HT1080 (cell line): ENCODE measurements at places on chromosomes 13 and 19. TPM values are rescaled to one million over a fixed set of nuclear protein-coding genes. Genes with fewer than 3 reads are reported as not detected.

DNA sequence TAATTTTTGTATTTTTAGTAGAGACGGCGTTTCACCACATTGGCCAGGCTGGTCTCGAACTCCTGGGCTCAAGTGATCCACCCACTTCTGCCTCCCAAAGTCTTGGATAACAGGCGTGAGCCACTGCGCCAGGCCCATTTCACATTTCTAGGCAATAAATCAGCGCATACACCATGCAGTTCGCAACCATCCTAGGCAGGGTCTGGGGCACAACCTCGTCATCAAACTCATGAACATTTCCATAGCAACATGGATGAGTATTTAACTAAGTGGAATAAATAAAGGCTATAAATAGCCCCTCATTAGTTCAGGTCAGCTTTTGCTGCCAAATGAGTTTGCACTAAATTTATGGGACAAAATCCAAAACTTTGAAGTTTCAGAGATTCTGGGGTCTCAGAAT, 8.2 kb downstream of the MEIS3 start:
- no peak for DNase-seq

GRCh38 chr19:334296-335071, 10.1 kb downstream of the MIER2 start:
- DNase-seq = no peak

GRCh38 chr19:16571822-16572331, 338 bp downstream of the SLC35E1 start:
- DNase-seq = no peak

DNA sequence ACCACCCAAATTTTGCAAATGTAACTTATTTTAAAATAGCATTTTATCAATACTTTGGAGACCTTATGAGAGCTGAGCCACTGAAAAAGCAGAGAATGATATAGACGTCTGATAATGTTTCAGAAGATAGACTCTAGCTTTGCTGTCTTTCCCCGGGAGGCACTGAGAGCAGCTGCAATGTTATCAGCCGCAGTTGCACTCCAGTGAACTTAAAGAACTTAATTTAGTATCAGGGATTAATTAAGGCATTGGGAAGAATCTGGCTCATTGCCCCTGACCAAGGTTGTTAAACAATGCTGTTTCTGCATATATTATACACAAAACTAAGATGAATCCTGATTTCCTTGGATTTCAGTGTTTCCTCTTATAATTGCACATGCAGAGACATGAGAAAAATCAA, 75.7 kb upstream of the SGCG start:
- DNase-seq = no peak

Gene SIGLEC8
- not detected in 2 replicates for total RNA-seq

Gene GSK3A
- 25.6 and 32.8 TPM in 2 replicates for total RNA-seq

DNA sequence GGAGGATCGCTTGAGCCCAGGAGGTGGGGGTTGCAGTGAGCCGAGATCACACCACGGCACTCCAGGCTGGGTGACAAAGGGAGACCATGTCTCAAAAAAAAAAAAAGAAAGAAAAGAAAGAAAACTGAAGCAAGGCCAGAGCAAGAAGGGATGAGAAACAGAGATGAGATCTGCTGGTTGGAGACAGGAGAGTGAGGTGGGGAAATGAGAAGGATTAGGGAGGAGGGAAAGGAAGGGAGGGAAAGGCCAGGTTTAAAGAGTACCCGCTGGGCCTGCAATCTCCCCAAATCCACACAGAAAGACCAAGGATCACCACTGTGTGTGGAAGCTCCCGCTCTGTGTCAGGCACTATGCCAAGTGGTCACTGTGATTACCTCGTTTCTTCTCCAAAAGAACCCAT, 16.3 kb upstream of the LYPD3 start:
- no peak for DNase-seq

GRCh38 chr19:5932609-5933262, 18.7 kb downstream of the CAPS start:
- DNase-seq = no peak

GRCh38 chr19:53812335-53812734, 11.8 kb downstream of the NLRP12 start:
- DNase-seq = no peak

Gene LSM4
- 456 and 535 TPM in 2 replicates for total RNA-seq
